Hypothalamus (tissue), 51 donors: ENCODE measurements at places on chromosomes 2 and 18.
A peak's percentile ranks its signal among the peaks of the same experiment; 100 is the strongest.

DNA sequence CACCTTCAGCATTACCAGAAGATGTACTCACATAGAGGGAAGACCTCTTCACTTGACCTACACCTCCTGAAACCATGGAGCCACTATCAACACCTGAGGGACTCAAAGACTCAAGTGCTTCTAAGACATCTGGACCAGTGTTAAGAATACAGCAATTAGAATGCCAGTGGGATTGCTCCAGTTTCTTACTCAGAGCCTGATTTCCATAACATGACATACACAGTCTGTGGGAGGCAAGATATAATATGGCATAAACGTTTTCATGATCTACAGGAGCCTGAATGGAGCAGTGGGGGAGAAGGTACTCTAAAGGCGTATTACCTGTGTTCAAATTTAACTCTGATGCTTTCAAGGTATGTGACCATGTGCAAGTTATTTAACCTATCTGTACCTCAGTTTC, 57.2 kb downstream of the ZNF385B start:
- no peak for DNase-seq

GRCh38 chr2:98479959-98480524, 35.4 kb downstream of the INPP4A start:
- DNase-seq: no peak

DNA sequence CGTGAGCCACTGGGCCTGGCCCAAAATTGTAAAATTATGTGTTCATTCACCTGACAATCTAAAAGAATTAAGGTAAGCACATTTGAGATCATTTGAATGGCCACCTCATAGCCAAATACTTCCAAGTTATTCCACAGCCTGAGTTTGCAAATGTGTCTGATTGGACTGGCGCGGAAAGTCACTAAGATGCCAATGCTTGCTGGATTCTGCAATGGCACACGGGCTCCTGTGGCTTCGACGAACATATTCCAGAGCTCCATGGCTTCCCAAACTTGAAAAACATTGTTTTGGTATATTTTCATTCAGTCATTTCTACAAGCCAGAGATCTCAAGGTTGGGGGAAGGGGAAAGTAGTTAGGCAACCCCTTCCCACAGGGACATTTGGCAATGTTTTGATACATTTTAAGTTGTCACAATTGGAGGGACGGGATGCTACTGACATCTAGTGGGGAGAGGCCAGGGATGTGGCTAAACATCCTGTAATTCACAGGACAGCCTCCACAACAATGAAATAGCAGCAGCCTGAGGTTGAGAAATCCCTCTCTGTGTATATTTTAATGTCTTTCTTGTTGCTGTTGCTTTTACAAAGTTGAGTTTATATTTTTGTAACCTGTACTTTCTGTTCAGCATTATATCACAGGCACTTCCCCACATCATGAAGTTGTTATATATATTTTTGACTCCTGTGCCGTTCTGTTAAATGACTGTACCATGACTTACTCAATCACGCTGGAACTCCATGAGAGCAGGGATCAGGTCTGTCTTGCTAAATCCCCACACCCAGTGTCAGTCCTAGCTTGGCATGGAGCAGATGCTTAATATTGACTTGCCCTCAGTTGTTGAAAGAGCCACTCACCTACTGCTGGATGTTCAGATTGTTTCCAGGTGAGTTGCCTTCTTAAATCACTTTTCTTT, 56.9 kb downstream of the COL4A4 start:
- peak; percentile 45 for DNase-seq

DNA sequence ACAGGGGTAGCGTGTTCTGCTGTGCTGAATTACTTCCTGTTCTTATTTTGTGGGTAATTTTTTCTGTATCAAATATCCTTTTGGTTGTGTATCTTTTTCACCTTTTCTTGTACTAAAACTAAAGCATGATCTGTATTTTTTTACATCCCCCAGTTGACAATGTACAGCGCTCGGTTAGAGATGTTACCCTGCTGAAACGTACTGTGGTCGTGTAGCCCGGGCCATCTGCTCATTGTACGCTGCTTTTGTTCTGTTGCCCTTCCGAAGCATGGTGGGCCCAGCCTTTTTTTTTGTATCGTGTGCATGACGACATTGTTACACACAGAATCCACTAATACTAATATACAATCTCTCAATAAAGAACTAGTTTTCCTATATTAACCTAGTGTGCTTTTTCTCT, 233.1 kb downstream of the HAUS1 start:
- no peak for DNase-seq

DNA sequence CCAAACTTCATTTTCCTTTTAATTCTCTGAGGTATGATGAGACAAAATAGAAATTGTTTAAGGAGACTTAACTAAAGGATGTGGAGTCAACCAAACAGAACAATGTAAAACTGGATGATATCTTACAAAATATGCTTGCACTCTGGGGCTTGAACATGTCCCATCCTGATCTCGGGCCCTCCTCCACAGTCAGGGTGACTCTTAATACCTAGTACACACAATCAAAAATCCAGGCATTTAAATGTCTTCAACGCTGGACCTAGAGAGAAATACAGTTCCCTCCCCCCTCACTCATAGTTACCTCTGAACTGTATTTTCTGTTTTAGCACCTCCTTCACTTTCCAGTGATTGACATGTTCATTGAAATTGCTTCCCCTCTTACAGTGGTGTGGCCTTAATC, 36.9 kb upstream of the SERPINB2 start:
- no peak for DNase-seq

DNA sequence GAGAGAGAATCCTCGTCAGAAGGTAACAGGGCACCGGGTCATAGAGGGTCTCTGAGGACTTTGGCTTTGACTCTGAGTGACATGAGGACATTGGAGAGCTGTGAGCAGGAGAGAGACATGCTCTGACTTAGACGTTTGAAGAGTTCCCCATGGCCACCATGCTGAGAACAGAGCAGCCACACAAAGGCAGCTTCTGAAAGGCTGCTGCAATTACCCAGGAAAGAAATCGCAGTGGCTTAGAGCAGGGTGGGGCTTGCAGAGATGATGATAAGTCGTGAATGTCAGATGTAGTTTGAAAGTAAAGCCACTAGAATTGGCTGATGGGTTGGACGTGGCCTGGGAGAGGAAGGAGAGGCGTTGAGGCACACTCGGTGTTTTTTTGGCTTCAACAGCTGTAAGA, 79.0 kb downstream of the ZCCHC2 start:
- DNase-seq: no peak

DNA sequence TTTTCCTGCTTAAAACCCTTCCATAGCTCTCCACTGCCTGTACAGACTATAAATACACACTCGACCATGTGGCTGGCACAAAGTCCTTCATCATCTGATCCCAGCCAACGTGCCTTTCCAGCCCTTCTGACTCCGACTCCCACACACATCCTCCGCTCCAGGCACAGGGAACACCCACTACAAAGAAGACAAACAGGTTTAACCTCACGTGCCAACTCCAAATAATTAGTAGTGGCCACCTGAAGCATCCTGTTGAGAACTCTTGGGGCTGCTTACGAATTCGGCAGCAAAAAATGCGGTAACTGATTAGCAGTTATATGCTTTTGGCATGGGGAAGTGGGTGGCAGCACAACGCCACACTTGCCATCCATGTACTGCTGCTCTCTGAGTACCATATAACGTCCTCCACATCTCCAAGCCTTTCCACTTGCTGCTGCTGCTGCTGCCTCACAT, 12.1 kb downstream of the SPIRE1 start:
- DNase-seq: no peak

DNA sequence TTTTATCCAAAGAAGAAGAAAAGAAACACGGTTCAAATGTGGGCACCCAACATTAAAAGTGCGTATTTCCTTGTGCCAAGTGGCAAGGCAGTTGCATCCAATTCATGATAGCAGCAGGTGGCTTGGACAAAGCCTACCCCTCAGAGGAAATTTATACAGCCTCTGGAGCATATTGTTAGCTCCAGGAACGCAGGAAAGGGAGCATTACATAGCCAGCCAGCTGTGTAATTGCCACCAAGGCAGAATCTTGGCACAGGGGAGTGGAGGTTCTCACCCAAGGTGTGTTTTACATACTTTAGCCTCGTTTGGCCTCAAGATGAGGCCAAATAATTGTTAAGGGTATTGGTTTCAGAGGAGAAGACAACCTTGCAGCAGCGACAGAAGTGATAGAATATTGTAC, 526.9 kb downstream of the TMEM182 start:
- DNase-seq: no peak

GRCh38 chr18:40222776-40223175, 1732.3 kb upstream of the PIK3C3 start:
- no peak for DNase-seq

- no peak for DNase-seq
Measured at GRCh38 chr2:239685556-239685955, 284.7 kb upstream of the HDAC4 start.

- no peak for DNase-seq
Measured at GRCh38 chr18:25819746-25820363, 270.6 kb downstream of the SS18 start.

- DNase-seq: no peak
Measured at GRCh38 chr2:28329184-28329583, 63.5 kb upstream of the FOSL2 start.

- DNase-seq: no peak
Measured at GRCh38 chr2:155151945-155152344, 453.4 kb downstream of the KCNJ3 start.

- no peak for DNase-seq
Measured at GRCh38 chr2:236160366-236161081, 7.7 kb downstream of the GBX2 start.

- DNase-seq: no peak
Measured at GRCh38 chr2:8138923-8139667, 542.8 kb upstream of the ID2 start.

DNA sequence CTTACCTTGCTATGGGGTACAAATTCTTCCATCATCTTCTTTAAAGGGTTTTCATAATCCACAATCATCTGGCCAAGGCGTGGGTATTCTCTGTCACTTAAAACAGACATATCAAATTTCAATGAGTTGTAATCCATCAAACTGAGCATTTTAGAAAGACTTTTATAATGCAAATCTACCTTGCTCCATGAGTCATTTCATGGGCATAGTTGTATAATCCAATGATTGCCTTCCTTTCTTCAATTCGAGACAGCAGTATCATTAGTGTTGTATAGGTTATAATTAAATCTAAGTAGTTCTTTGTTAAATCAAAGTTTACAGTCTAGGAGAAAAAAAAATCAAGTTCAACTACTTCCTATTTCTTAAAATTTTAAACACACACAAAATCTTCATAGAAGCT, 36.3 kb downstream of the NCKAP1 start:
- no peak for DNase-seq

DNA sequence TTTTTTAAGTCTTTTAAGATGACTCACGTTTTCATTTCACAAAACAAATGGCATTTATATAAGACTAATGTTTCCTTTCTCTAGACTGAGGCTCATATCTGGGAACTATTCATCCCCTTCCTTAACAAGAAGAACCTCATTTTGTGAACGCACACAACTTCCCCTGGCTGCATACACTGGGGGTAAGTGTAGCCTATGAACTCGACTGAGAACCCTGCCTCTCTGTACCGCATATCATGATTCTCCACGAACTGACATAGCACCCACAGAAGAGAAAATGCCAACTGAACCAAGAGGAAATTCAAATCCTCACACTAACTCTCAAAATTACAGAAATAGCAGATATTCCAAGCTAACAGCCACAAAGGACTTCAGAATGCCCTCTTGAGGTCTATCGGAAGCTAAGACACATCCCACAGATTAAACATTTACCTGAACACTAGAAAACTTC, 236.7 kb downstream of the TCF4 start:
- DNase-seq: no peak

DNA sequence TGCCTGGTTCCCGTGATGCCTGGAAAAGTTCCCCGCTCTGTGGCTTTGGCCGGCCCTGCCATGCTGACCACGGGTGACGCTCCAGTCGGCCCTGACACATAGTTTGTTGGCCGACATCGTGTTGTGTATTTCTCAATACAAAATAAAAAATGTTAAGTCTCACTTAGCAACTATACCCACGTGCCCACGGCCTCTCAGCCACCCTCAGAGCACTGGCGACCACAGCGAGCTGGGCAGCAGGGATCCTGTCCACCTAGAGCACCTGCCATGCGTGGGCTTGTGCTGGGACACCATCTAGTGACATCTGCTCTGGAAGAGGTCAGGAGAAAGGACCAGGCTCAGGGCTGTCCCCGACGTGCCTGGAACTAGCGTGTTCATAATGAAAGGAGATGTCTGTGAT, 261.7 kb downstream of the HDAC4 start:
- DNase-seq: no peak

- no peak for DNase-seq
Measured at GRCh38 chr2:1744446-1745170, at the start of gene PXDN. Gene PXDN, minus strand, starts transcription at chr2:1744515. Its CDS starts 60 bp downstream, at chr2:1744455.

DNA sequence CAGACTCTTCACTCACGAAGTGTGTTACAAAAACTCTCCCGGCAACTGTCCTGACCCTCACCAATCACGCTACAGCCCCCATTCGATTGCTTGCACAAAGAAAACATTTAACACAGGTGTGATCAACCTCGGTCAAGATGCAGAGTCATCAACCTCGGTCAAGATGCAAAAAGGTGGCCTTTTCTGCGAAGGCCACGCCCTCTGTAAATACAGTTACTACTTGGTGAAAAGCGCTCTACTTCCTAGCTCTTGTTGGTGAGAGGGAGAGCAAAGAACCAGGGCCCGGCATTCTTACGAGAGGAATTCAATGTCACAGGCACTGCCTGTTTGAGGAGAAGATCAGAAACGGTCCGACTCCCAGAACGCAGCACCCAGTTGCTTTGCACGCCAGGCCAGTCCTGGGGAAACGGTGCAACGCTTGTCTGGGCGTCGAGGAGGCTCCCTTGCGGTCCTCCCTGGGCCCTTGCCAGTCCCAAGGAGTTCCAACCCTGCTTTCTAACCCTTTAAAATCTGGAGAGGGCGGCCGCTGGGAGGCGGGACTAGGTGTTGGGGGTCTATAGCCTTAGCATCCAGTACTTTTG, 1.9 kb downstream of the PIEZO2 start:
- DNase-seq: no peak

DNA sequence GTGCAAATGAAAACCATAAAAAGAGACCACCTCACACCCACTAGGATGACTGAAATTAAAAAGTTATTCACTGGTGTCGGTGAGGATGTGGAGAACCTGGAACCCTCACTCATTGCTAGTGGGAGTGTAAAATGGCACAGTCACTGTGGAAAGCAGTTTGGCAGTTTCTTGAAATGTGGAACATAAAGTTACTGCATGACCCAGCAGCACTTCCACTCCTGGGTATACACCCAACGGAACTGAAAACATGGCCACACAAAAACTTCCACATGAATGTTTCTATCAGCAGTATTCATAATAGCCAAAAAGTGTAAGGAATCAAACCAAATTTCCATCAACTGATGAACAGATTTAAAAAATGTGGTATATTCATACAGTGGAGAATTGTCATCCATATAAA, 65.1 kb upstream of the SLC66A3 start:
- DNase-seq: no peak

- no peak for DNase-seq
Measured at GRCh38 chr2:38484957-38485356, 107.9 kb upstream of the ATL2 start.
